ENCODE measurements at places on chromosomes 16 and 17. TPM values are rescaled to one million over a fixed set of nuclear protein-coding genes. Genes with fewer than 3 reads are reported as not detected.

DNA sequence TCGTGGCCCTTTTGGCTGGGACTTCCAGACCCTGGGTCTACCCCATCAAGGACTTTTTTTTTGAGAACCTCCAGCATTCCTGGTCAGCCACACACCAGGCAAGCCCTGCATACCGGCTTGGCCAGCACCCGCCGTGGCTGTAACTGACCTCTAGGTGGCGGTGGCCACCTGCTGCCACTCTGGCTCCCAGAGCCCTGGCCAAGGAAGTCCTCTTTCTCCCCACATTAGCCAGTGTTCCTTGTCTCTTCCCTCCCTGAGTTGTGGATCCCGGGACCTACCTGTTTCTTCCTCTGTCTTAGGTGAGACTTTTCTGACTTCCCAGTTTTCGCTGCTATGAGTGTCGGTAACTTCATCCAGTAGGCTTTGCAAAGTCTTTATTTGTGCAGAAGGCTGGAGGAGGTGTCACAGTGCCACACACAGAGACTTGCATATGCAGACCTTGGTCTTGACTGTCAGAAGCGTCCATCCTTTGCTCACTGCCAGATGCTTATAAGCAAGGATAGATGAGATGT, 348.3 kb downstream of the CPPED1 start:
- DNase-seq, result peak; percentile 46

- no peak for DNase-seq
Observed at GRCh38 chr16:17403859-17404545, 66.8 kb downstream of the XYLT1 start.

DNA sequence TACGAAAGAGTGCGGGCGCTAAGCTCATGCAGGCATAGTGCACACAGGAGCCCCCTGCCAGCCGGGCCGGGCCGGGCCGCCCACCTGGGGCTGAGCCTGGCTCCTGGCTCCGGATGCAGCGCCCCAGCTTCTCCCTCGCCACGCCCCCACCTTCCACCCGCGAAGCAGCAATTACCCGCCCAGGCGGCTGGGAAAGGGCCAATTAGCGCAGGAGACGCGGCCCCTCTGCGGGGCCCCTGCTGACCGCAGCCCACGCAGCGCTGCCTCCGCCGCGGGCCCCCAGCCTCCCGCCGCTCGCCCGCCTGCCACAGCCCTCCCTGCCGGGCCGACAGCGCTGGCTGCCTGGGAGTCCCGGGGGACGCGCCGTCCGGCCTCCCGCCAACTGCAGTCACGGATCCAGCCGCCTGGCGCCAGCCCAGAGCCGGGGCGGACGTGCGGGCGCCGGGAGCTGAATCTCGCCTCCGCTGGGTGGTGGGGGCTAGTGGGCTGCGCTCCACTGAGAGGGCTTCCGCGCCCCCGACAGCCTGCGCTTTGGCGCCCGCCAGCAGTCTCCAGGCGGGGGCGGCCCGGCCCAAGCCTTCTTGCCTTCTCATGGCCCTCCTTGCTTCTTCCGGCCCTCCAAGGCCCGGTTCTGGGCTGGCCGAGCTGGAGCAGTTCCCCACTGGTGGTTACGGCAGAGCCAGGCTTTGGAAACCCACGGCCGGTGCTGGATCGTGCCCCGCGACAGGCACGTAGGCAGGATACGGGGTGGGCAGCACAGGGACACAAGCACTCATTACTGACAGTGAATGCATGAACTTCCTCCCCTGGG, 14.9 kb upstream of the CBFB start:
- peak; percentile 68 for DNase-seq

DNA sequence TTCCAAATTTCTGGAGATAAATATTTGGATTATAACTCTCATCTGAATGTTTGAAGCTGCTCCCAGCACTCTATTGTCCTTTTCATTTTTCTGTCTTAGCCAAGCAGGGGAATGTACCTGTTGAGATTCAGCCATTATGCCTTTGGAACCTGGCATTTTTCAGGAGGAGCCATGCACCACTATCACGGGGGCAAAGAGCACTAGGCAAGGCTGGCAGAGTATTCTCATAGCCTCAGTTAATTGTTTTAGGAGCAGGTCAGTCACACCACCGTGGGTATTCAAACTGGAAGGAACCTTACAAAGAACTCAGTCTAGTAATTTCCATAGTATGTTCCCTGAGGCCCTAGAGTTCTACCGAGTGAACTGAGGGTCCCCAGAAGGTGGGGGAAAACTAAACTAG, 348.9 kb downstream of the TMEM114 start:
- DNase-seq, result no peak

- DNase-seq, result no peak
Observed at GRCh38 chr17:72068643-72069042, 52.2 kb upstream of the SOX9 start.

DNA sequence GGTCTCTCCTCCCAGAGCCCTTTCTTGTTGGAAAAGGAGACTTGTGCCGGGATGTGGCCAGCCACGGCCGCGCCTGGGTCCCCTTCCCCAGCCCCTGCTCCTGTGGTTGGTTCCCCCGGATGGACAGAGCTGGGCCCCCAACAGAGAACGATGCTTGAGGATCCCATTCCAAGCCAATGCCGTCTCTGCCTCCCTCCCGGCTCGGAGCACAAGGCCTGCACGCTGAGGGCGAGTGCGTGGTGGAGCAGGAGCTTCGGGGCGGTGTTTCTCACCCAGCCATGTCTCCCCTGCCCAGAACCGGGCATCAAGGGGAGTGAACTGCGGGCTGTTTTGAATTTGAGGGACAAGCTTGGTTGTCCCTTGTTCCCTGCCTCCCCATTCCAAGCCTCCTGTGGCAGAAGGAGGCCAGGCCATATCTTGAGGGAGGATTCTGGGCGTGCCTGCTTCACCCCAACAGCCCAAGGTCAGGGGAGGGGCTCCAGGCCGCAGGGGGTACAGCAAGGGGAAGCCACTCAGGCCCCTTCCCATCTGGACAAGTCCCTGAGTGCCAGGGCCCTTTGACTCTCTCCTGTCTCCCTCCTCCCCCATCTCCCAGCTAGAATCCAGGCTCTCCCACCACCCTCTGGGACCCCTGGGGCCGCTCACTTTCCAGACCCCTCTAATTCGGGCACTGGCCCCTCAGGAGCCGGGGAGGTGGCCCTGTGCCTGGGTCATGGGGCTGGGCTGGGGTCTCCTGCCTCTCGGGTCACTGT, 43.6 kb downstream of the SOCS3 start:
- no peak for DNase-seq

- DNase-seq, result no peak
Observed at GRCh38 chr17:32520104-32520701, 33.4 kb downstream of the CDK5R1 start.

- no peak for DNase-seq
Observed at GRCh38 chr16:86748652-86749051, 170.3 kb downstream of the FOXL1 start.

DNA sequence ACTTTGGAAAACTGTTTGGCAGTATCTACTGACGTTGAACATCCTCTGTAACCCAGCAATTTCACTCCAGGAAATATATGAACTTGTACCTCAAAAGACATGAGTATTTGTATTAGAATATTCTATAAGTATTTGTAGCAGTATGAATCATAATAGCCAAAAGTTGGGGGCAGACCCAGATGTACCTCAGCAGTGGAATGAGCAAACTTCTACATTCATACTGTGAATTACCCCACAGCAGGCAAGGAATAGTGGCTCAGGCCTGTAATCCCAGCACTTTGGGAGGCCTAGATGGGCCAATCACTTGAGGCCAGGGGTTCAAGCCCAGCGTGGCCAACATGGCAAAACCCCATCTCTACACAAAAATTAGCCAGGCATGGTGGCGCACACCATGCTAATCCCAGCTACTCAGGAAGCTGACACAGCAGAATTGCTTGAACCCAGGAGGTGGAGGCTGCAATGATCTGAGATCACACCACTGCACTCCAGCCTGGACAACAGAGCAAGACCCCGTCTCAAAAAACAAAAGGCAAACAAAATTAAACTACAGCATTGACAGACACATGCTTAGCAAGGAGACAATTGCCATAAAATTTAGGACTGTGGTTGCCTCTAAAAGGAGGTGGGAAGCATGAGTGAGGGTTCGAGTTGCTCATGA, 11.2 kb upstream of the HELZ start:
- no peak for DNase-seq

GRCh38 chr16:12089492-12090150, 113.1 kb downstream of the SNX29 start:
- DNase-seq, result peak; percentile 69

DNA sequence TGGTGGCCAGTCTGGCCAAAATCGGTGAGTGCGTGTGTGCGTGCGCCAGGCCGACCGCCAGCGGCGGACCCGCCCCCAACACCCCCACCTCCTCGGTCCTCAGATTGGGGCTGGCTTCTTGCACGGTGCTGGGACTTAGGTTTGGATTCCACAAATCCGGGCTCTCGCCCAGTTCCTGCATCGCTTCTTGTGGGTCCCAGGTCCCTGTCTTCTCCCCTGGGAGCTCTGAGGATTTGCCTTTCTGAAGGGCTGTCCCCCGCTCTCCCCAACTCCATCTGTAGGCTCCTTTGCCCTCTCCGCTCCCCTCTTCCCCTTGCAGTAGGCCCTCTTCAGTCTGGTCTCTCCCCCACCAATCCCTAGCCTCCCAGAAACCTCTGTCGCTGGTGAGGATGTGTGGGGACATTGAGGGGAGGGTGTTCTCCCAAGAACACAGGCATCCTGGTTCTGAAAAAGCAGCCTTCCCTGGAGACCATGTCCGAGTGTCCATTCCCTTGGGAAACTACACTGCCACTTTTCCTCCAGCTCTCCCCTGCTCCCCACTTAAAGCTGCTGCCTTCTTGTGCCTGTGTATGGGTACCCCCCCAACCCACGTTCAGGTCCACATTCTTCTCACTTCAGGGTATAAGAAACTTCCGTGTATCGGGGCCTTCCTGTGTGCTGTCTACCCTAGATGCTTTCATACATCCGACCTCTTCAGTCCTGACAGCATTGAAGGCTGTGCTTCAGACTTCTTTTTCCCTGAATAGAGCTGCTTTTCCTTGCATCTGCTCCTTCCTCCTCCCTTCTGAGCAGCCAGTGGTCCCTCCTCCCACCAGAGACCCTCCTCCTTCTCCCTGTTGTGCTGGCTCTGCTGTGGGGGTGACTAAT, 632 bp downstream of the SLC9A5 start:
- no peak for DNase-seq

- no peak for DNase-seq
Observed at GRCh38 chr17:51814521-51814920, 344.0 kb downstream of the CA10 start.

DNA sequence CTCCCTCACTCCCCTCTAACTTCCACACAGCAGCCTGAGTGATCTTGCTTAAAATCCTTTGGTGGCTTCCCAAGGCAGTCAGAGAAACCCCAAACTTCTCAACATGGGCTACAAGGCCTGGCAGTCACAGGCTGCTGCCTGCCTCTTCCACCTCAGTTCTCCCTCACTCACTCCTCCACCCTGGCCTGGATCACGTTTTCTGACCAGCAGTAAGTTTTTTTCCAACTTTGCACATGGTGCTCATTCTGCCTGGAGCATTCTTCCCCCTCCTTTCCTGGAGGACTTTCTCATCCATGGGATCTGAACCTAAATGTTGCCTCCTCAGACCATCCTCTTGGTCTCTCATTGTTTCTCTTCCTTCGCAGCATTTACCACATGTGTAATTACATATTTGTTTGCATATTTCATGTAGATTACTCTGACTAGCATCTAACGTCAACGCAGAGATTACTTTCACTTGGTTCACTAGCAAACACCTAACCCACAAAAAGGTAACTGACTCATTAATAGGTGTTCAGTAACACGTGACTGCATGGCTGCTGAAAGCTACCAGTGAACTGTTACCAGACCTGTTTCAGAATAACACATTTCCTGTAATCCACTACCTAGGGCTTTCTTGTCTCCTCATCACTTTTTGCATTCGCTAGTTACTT, 17.1 kb downstream of the GNA13 start:
- no peak for DNase-seq

GRCh38 chr17:28412099-28412498, 6.1 kb upstream of the SLC46A1 start:
- no peak for DNase-seq

DNA sequence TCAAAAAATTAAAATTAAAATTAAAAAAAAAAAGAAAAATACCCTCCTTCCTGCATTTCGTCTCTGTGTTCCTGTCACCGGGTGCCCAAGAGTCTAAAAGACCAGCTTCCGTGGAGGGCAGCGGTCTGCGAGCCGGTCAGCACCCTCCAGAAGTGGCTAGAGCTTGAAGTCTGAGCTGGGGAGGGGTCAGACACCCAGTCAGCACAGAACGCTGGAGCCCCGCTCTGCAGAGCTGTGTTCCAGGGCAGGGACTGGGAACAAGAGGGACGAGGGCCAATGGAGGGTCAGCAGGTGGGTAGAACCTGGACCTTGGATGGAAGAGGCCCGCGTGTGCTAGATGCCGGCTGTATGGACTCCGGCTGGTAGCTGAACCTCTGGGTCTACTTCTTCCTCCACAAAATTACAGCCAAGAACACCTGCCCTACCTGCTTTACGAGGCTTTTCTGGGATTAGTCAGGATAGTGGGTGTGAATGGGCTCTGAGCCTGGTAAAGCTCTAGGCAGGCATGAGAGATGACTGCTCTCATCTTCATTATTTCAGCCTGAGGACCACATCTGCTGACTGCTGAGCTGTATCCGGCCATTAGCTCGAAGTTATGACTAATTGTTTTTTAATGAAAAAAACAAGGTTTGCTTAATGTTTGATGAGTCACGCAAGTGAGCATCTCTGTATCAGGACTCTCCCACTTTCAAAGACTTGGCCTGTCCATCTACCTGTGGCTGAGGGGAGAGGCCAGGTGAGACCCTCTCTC, 5.9 kb downstream of the TRPV1 start:
- peak; percentile 38 for DNase-seq

- DNase-seq, result peak; percentile 70
Observed at GRCh38 chr17:29158488-29159275, 21.5 kb downstream of the MYO18A start.

- DNase-seq, result no peak
Observed at GRCh38 chr17:38355251-38355650, 3.6 kb downstream of the SOCS7 start.

DNA sequence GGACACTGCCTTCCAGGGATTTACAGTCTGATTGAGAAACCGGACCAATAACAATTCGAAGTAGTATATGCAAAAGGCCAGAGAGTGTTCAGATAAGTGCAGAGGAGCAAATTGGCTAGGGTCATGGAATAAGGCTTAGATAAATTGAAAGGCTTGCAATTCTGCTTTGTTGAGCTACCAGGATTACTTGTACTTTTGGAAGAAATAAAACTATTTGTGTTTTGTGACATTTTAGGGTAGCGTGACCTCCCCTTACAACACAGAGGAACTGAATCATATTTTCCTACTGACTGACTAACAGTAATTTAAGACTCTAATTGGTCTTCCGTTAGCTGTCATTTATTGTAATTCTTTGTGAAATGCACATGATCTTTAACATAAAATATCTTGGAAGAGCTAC, 104.7 kb downstream of the PITPNC1 start:
- DNase-seq, result peak; percentile 78

Gene ITGAD
- not detected for total RNA-seq

Gene PRAC1
- not detected for total RNA-seq

Gene HOXB1
- not detected for total RNA-seq

Gene CCL2
- total RNA-seq, result 11.1 TPM

Gene EIF3CL
- total RNA-seq, result 86.9 TPM

Gene IL21R
- total RNA-seq, result 0.54 TPM

Gene TTYH2
- total RNA-seq, result 2.4 TPM

Gene VTN
- total RNA-seq, result 0.09 TPM

Gene HSF4
- total RNA-seq, result 6.4 TPM

Measured in fibroblast of the aortic adventitia (primary cell).